ENCODE measurements at places on chromosomes 1 and 21.

- DNase-seq, result no peak
Observed at GRCh38 chr1:194369060-194369459, 1182.6 kb upstream of the B3GALT2 start.

DNA sequence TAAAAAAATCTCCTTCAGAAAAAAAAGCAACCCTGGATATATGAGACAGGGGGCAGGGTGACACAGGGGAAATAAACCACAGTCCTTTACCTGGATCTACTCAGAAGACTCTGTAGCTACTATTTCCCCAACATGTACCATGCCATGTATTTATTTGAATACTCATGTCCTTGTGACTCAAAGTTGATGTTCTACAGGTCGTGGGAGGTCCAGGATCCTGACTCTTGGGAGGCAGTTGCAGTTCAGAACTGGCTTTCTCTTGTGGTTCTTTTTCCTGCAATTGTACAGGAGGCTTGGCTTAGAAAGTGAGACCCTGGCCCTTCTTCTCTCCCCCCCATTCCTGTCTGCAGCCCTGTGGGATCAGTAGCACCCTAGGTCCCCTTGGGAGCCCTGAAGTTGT is 5.8 kb upstream of the IL24 start:
- no peak for DNase-seq

DNA sequence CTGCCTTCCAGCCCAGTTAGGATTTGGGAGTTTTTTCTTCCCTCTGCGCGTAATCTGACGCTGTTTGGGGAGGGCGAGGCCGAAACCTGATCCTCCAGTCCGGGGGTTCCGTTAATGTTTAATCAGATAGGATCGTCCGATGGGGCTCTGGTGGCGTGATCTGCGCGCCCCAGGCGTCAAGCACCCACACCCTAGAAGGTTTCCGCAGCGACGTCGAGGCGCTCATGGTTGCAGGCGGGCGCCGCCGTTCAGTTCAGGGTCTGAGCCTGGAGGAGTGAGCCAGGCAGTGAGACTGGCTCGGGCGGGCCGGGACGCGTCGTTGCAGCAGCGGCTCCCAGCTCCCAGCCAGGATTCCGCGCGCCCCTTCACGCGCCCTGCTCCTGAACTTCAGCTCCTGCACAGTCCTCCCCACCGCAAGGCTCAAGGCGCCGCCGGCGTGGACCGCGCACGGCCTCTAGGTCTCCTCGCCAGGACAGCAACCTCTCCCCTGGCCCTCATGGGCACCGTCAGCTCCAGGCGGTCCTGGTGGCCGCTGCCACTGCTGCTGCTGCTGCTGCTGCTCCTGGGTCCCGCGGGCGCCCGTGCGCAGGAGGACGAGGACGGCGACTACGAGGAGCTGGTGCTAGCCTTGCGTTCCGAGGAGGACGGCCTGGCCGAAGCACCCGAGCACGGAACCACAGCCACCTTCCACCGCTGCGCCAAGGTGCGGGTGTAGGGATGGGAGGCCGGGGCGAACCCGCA is at the start of gene PCSK9:
Gene PCSK9 (plus strand): TSS at position 207 of the 741 bp plus-strand sequence. CDS start 290 bp downstream, at position 497.
- DNase-seq, result peak; percentile 42

DNA sequence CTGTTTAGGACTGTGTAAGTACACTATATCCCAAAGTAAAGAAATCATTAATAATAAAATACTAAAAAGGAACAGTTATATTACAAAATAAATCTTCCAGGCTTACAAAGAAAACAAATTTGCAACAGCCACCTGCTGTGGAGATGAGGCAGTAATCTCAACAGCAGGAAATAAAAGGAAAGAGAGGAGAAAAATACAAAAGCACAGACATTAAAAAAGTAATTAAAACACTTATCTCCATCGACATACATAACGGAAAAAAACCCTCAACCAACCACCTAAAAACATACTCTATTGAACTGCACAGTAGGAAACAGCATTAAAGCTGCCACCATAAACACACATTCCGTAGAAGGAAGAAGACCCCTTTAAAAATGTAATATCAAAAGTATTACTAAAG is 317.6 kb downstream of the DPYD start:
- DNase-seq, result no peak

DNA sequence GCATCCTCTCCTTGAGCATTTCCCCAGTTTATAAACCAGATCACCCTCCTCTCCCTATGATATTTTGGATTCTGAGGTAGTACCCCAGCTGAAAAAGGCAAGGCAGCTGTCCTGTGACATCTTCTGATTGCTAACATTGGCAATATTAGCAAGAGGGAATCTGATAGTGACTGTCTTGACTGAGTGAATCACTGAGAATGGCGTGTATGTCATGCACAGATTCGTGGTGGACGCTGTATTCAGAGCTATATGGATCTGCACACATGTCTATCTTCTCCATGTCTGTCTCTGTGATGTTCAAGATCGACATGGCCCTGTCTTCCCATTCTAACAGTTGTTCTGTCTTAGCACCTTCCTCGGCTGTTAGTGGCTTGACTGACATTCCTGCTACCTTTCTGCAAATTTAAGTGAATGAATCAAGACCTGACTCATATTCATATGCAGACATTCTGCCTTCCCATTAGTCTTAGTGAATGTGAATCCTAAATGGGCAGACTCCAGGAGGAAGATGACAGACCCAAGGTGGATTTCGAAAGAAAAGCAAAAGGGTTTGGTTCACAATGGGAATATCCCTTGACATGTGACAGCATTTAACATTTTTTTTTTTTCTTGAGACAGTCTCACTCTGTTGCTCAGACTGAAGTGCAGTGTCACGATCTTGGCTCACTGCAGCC is 97.7 kb downstream of the PGBD5 start:
- no peak for DNase-seq

GRCh38 chr1:165907256-165907857 is 79.9 kb downstream of the UCK2 start:
- DNase-seq, result no peak

DNA sequence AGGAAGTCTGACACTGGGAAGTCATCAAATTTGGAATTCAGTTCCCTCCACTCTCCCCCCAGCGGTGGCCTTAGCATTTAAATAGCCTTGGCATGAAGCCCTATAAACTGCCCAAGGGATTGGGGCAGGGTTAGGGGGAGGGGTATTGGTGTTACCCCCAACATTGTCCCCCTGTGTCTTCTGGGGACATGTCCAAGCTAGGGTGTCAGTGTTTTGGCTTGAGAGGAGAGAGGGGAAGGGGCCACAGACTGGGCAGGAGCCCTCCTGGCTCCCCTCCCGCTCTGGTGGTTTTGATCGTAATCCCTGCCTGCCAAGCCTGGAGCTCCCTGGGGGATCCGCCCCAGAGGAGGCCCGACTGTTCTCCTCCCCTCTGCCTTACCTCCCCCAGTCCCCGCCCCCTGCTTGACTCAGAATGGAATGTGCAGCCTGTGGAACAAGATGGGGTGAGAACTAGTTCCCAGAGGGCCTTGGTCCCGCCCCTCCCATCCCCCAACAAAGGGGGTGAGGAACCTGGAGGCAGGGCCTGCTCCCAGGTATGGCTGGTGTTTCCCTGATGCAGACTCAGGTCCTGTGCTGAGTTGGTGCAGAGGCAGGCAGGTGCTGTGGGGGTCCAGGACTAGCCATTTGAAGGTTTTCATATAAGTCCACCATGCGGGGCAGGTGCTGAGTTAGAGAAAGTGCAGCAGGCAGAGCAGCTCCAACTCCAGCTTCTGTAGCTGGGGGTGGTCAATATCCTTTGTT is 7.4 kb downstream of the SOX13 start:
- DNase-seq, result peak; percentile 81

- DNase-seq, result no peak
Observed at GRCh38 chr1:32361674-32362473, 411 bp downstream of the FAM229A start.

- no peak for DNase-seq
Observed at GRCh38 chr1:64841330-64842065, 96.6 kb downstream of the RAVER2 start.

DNA sequence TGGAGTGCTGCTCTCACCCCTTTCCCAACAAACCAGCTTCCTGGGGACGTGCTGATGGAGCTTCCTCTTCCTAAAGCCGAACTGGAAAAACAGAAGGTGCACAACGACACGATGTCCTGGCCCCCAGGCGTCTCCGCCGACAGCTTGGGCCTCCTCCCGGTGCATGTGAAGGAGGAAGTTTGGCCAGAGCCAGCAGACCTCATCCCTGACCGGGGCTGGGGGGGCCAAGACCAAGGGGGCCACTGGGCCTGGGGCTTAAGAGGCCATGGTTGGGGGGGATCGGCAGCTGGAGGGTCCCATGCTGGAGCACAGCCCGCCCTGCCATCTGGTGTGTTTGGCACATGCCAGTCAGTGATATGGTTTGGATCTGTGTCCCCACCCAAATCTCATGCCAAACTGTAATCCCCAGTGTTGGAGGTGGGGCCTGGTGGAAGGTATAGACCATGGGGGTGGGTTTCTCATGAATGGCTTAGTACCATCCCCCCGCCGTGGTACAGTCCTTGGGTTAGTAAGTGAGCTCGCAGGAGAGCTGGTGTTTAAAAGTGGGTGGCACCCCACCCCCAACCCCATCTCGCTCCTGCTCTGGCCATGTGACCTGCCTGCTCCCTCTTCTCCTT is 6.4 kb downstream of the HES4 start:
- no peak for DNase-seq

GRCh38 chr1:9453779-9454418 is 85.4 kb upstream of the SLC25A33 start:
- no peak for DNase-seq

- DNase-seq, result no peak
Observed at GRCh38 chr21:14657241-14658008, 111.3 kb upstream of the SAMSN1 start.

DNA sequence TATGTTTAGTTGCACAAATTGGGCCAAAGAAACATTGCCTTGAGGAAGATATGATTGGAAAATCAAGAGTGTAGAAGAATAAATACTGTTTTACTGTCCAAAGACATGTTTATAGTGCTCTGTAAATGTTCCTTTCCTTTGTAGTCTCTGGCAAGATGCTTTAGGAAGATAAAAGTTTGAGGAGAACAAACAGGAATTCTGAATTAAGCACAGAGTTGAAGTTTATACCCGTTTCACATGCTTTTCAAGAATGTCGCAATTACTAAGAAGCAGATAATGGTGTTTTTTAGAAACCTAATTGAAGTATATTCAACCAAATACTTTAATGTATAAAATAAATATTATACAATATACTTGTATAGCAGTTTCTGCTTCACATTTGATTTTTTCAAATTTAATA is 43.0 kb downstream of the CD46 start:
- no peak for DNase-seq

GRCh38 chr1:51549901-51550300 is 30.8 kb upstream of the EPS15 start:
- no peak for DNase-seq

GRCh38 chr21:41374867-41375533 is 13.2 kb downstream of the MX2 start:
- no peak for DNase-seq

DNA sequence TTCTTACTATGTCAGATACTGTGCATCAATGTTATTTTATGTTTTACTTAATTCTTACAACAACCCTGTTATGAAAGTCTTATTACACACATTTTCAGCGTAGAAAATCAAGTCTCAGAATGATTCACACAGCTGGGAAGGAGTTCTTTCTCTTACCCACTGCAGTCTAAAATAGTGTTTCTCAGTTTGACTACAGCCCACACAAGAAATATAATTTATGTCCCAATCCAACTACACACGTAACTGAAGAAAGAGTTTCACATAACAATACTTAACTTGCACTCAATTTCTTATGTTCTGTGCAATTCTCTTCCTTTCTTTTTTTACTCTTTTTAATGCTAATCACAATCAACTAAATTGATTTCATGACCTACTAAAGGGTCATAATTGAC is 252.8 kb upstream of the ADGRL2 start:
- DNase-seq, result no peak

- no peak for DNase-seq
Observed at GRCh38 chr1:65497256-65497830, 76.9 kb downstream of the LEPR start.

- no peak for DNase-seq
Observed at GRCh38 chr1:7425229-7425628, 345.9 kb upstream of the VAMP3 start.

- DNase-seq, result no peak
Observed at GRCh38 chr1:156560585-156561163, 11.7 kb downstream of the IQGAP3 start.

DNA sequence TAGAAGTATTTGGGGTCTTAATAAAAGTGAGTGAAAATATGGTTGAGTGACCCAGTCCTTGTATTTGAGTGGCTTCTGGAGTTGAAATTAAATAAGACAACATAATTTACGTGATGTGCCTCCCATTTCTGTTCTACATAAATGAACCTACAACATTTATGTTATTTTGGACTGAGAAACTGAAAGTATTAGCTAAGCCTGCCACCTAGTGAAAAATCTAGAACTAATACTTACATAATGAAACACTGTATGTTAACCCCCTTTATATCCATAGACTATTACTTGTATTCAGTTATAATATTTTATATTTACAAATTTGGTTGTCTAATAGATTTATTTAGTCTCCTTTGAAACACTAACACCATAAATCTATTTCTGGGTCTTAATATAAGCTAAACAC is 298.9 kb downstream of the KCNT2 start:
- no peak for DNase-seq
